ENCODE measurements at places on chromosomes 11 and 22.

- DNase-seq: no peak
Measured at GRCh38 chr11:70493891-70494290, 95.6 kb downstream of the CTTN start.

- no peak for DNase-seq
Measured at GRCh38 chr11:96079691-96080090, 155.8 kb upstream of the MTMR2 start.

DNA sequence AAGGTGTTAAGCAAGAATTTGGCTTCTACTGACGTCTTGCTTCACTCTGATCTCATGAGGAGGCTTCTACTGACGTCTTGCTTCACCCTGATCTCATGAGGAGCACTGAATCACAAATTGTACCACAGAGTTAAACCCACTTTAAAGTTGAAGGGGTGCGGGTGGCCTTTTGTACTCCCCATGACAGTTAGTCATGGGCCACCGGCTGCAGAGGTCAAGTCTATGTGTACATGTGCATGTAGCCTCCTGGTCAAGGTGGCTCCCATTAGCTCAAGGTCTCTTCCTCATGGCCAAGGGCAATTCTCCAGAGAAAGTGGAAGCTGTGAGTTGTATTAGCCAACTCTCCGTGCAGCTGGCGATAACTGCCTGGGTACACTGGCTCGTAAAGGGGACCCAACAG is 23.1 kb upstream of the FZD4 start:
- no peak for DNase-seq

GRCh38 chr11:45097721-45098493 is 48.5 kb upstream of the PRDM11 start:
- no peak for DNase-seq

- DNase-seq: peak; percentile 23
Measured at GRCh38 chr22:37681556-37682049, 4.5 kb upstream of the NOL12 start.

DNA sequence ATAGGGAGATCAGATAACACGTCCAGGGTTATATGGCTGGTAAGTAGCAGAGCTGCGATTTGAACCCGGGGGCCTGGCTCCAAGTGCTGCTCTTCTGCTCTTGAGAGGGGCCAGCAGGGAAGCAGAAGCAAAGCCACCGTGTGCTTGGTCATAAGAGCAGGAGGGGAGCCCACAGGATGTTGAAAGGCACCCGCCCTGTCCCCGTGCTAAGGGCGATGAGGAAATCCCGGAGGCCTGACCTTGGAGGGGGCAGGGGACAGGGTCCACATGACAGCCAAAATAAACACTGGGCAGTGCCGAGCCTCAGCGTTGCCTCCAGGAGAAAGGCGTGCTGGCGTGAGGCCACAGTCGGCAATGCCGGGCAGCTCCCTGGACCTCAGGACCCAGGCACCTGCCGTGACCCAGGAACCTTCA is 28.8 kb downstream of the TOM1 start:
- DNase-seq: no peak

DNA sequence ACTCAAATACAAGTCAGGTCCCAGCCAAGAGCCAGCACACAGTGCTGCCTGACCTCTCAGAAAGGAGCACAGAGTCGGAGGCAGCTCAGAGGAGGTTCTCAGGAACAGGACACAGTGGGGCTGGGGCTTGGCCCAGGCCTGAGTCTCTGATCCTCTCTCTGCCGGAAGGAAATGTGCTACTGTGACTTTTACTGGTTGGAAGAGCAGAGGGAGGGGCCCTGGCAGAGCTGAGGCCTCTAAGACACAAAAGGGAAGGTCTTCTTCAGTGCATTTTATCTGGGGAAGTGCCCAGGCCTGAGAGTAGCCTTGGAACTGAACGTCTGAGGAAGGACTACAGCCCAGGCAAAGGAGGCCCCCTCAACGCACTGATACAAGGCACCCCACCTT is 16.2 kb upstream of the CASTOR1 start:
- DNase-seq: no peak

- no peak for DNase-seq
Measured at GRCh38 chr11:12261551-12261950, 115.8 kb upstream of the PARVA start.

- DNase-seq: no peak
Measured at GRCh38 chr11:129428557-129428956, 52.9 kb downstream of the BARX2 start.

DNA sequence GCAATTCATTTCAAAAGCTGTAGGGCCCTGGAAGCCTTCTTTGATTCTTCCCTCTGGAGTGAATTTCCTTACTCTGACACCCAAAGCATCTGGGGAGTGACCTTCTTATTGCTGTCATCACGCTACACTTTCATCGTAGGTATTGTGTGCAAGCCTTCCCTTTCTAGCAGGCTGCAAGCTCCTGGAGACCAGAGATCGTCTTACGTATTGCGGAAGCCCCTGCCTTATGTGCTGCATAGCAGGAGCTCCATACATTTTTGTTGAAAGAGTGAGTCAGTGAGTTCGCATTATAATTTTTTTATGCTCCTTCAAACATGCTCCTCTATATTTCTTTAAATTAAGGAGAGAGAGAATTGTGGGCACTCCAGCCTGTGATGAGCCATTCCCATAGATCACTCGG is 21.2 kb upstream of the TMEM218 start:
- no peak for DNase-seq

DNA sequence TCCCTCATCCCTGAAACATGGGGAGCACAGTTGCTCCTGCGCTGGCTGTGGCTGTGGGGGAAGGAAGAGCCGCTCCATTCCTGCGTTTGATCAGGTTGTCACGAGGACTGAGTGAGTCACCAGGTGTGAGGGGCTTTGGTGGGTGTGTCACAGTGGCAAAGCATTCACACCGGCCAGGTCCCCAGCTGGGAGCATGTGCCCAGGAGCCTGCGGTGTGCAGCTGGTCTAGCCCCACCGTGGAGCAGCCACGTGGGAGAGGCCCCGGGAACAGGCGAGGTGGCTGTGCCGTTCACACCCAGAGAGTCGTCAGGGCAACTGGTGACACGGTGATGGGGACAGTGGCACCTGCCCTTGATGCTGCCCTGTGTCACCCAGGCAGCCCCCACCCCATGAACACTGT is 47.6 kb upstream of the PPARA start:
- no peak for DNase-seq

- no peak for DNase-seq
Measured at GRCh38 chr11:123190518-123190917, 4.5 kb downstream of the CLMP start.

All from NCI-H526 treated with DMSO at 0.1 percent for 48 hours (cell line).